Astrocyte of the spinal cord (primary cell): ENCODE measurements at places on chromosomes 1 and 21.

DNA sequence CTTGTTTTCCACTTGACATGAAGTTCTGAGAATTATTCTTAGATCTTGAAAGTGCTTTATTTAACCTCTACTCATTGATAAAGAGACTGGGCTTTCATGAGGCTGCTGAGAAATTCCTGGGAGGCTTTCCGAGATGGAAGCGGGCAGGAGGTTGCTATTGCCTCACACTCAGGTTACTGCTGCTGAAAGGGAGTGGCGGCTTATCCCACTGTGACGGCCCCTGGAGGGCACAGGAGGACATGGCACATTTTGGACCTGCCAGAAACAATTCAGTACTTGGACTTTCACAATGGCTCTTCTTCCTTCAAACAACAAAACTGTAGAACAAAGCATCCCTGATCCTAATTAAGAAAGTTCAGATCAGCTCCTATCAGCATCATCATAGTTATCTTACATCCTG lies 16.2 kb upstream of the MARK1 start:
- no peak for DNase-seq

DNA sequence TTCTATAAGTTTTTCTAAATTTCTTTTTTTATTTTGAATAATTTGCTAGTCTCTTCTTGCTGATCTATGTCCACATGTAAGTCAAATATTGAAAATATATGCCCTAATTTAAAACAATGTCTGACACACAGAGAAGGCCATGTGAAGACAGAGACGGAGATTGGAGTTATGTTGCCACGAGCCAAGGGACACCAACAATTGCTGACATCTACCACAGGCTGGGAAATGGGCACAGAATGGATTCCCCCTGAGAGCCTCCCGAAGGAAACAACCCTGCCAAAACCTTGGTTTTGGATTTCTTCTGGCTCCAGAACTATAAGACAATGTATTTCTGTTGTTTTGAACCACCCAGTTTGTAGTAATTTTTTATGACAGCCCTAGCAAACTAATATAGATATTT lies 485.0 kb upstream of the ZRANB2 start:
- DNase-seq, result no peak

DNA sequence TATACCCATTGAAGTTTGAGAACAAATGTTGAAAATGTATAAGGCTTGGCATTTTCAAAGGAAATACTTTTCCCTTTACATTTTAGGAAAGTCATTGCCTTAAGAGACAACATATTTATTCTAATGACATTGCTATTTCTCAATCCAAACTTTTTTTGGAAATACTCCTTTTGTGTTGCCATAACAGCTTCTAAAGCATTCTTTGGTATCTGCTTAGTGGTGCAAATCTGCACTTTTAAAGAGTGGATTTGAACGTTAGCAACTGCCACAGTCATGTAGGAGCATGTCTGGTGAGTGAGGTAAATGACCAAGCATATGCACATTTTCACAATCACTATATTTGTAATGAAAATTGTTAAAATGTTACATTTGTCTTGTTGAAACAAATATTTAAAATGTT lies 124.4 kb upstream of the GORAB start:
- no peak for DNase-seq

DNA sequence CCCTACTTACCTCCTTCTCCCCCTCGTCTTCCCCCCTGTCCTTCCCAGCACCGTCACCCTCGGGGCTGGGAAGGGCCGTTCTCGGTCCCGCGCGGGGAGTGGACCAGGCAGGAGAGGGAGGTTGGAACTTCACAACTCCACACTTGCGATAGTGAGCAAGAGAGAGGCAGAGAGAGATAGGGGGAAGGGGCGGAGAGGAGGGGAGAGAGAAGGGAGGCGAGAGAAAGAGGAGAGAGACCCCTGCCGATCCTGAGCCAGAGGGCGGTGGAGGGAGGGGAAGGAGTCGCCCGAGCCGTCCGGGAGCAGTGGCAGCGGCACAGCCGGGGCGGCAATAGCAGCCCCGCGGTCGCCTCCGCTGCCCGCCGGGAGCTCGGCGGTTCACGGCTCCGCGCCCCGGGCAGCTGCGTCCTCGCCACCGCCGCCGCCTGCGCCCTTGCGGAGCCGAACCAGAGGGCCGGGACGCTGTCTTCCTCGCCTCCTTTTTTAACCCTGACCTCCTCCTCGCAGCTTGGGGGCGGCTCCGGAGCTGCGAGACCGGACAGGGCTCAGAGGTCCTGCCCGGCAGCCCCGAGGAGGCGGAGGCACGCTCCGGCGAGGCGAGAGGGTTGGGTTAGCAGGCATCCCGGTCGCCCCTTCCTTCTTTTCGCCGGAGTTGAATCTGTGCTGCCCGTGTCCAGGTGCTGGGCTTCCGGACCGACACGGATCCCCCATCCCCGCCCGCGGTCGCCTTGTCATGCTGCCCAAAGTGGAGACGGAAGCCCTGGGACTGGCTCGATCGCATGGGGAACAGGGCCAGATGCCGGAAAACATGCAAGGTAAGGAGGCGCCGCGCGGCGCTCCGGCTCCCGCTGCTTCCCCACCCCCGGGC lies 11.7 kb downstream of the NR5A2 start:
- no peak for DNase-seq

DNA sequence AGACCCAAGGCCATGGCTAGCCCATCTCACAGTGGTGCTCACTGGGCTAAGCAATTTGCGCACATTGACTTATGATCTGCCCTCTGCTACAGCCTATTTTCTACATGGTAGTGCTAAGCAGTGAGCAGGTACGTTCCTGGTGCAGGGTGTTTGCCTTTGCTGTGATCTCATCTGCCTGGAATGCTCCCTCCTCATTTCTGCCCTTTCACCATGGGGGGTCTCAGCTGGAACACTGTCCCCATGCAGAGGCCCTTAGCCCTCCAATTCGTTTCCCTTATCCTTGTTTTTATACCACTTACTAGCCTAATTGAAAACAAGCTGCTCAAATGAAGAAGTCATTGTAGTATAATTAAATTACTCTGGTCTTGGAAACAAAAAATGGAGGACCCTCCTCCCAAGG lies 2.0 kb upstream of the B3GALT5 start:
- DNase-seq, result peak; percentile 14

- DNase-seq, result no peak
These were observed 15.8 kb downstream of the SLC45A3 start for GRCh38 chr1:205664399-205665017.

- DNase-seq, result peak; percentile 47
These were observed 3.0 kb downstream of the GPN2 start for GRCh38 chr1:26887125-26887524.

GRCh38 chr1:212353181-212353580 lies 61.5 kb downstream of the PACC1 start:
- no peak for DNase-seq

DNA sequence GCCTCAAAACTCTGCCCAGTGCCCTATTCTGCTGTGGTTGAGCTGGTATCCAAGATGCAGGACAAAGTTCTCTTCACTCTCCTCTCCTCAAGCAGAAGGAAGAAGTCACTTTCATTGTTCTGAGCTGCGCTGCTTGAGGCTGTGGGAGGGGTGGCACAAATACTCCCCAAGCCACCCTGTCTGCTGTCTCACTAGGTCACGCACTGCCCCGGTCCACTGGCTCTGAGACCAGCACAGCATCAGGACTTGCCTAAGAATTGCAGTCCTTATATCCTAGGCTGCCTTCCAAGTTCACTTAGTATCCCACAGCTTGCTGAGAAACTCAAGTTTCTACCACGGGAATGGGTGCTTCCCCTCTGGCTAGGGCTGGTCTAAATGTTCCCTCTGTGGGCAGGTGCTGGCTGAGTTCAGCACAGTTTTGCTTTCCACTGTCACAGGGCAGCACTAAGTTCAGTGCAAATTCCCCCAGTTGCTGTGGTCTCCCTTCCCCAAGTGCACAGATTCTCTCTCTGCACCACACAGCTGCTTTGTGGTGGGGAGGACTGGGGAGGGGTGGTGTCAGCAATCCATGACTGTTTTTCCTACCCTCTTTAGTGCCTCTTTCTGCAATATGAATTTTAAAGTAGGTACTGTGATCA lies 32.4 kb downstream of the SLC9C2 start:
- peak; percentile 8 for DNase-seq

GRCh38 chr21:35611708-35612132 lies 448.6 kb downstream of the SETD4 start:
- no peak for DNase-seq

DNA sequence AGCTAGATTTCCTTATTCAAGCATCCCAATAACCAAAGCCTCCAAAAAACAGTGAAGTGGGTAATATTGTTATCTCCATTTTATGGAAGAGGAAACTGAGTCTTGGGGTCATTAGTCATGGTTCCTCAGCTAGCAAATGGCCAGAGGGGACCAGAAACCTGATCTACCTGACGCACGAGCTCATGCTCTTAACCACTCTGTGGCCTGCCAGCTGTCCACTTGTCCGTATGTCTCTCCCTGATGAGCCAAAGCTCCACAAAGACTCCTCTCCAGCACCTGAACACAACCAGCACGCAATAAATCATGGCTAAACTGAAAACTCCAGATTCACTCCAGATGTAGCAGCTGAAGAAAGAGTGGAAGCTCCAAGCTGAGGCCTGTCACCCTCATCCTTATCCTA lies 5.8 kb downstream of the CAPN8 start:
- no peak for DNase-seq

DNA sequence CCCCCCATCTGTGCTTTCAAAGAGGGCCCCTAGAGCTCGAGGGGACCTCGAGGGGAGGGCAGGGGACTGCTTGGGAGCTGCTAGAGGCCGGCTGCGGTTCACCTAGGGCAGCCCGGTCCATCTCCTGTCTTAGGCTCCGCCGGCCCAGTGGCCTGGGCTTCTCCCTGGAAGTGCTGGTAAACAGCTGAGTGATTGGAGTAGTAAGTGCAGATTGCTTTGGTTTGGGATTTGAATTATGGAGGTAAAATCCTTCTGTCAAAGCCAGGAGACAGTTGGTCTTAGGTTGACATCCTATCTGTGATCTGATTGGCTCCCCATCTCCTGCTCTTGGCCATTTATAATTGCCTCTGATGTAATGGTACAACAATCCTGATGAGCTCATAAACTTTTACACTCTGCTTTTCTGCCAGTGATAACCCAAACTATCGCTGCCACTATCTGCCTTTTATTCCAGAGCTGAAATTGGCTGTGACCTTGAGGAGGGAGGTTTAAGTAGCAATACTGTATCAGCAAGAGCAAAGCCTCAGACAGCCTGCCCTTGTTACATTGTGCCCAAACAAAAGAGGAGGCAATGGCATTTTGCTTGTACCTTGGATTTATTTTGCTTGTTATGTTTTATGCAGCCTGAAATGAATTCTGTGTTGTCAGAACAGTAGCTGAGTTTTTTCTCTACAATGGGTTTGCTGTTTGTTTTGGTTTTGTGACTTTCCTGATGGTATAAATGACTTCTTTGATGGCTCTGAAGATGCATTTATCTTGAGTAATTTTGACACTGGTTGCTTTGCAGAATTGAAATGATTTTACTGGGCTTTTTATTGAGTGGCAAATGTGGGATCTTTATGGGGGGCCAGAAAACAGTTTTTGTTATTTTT lies 2.4 kb downstream of the ARID1A start:
- DNase-seq, result peak; percentile 95

GRCh38 chr21:29351691-29352090 lies 53.0 kb downstream of the BACH1 start:
- peak; percentile 77 for DNase-seq

GRCh38 chr1:13663969-13664368 lies 36.0 kb upstream of the PRDM2 start:
- no peak for DNase-seq

DNA sequence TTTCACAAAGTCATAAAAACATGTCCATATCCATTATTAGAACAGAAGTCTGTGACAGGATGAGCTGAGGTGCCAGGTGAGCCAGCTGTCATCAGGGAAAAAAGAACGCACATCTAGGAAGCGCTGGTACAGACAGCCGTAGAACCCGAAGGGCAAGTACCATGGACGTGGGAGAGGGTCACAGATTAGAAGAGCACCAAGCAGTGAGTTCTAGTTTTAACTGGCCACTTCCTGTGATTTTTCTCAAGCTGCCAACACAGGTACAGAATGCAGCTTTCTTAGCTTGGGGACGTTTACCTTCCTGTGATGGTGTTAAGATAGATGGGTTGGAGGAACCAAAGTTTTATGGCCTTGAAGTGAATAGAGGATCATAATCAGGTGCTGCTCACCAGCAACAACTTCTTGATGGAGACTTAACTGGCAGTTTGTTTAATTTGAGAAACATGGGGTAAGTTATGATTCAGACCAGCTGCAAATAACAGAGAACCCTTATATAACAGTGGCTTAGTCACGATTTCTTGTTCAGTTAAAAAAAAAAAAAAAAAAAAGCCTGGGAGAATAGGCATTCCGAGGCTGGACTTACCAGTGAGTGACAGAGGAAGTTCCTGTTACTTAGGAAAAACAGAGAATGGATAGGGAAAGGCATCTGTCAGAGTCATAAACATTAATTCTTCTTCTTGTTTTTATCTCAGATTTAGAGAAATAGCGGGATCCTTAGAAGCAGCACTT lies 30.9 kb downstream of the AGT start:
- peak; percentile 29 for DNase-seq

DNA sequence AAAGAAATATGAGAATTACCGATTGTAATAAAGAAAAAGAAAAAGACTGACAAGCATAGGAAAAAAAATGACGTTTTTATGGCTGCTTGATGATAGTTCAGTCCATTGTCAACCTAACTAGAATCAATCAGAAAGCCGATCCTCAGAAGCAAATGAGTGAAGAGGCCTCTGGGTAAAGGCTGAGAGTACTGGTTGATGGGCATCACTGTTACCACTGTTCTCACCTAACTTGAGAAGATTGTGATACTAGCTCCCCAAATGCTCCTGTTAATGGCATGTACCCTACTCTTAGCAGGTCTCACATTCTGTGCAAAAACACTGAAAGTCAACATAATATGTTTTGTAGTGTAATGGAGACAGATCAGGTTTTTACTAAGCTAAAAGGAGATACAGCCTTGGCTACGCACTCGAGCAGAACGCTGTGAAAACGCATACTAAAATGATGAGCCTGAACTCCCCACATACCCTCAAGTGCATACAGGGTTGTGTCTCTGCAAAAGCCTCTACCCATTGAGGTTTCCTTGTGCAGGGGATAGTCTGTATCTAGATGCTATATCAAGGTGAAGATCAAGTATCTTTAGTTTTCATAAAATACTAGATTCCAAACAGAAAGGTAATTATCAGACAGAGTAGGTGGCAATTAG lies 554.6 kb downstream of the SMYD3 start:
- no peak for DNase-seq
